ENCODE measurements at places on chromosomes 5 and 9.

DNA sequence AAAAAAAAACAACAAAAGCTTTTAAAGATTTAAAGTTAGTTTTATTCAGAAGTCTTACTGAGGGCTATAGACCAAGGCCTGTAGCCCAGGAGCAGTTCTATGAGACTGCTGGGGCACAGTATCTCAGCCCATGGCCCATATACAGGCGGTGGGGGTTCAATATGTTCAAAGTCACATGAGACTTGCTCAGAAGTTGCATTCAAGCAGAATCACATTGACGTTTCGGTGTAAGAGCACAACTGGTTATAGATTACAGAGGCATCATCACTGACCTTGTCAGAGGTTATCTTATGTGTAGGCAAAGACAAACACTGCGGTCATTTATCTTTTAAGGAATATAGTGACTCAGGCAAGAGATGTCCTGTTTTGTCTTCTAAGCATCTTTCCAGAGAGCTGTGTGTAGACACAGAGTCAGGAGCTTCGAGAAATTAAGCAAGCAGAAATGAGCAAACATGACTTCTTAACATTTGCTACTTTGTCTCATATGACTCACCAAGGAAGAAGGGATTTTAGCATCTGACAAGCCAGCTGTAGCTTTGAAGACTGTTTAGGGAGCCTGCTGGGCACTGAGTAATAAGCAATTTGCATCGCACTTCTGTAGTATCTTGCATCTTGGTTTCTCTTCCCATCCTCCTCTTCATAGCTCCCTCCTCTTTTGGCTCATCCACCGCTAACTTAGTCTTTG is 12.9 kb upstream of the F2RL1 start:
- DNase-seq, result no peak

DNA sequence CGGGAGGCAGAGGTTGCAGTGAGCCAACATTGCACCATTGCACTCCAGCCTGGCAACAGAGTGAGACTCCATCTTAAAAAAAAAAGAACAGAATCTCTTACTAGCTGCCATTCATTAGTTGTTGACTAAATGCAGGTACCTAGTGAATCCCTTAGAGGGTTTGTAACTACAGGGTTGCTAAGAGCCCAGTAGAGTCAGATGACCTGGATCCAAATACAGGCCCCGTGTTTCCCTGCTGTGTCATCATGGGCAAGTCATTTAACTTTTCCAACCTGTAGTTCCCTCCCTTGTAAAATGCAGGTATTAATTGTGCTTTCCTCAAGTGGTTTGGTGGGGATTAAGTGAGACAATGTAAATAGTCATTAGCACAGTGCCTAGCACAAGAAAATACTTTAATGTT is 32.8 kb downstream of the PLAC8L1 start:
- DNase-seq, result no peak

GRCh38 chr5:154755361-154756008 is at the start of gene LARP1:
Gene LARP1, plus strand, starts transcription at chr5:154755377. Its CDS starts 381 bp downstream, at chr5:154755758.
- DNase-seq, result no peak

GRCh38 chr5:76944638-76945037 is 8.2 kb upstream of the CRHBP start:
- no peak for DNase-seq

DNA sequence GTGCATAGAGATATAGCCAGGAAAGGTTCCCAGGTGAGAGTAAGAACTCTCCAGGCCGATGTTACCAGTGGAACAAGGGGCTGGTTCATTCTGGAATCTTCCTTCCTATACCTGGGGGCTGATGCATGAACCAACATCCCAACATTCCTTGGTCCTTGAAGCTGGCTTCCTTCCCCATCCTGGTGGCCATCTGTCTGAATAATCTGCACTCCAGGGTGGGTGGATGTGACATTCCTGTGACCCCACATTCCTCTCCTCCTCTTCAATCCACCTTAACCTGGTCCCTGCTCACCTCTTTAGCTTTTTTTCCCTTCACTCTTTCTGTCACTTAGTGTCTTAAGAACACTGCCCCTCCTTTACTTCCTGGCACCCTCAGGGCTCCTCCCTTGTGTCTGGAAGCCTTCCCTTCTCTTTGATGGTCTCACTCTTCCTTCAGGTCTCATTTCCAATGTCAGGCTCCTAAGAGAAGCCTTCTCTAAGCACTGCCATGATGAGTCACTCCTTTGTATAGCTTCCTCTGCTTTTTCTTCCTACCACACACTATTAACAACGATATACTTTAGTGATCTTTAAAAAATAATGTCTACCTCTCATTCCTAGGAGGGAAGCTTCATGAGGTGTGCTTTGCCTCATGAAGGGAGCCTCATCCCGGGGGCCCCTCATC is 80.3 kb downstream of the BOD1 start:
- no peak for DNase-seq

- DNase-seq, result peak; percentile 73
These were observed at the start of gene TDRD7 for GRCh38 chr9:97411789-97412625. Gene TDRD7, plus strand, starts transcription at chr9:97412096. Its CDS starts 16,370 bp downstream, at chr9:97428466.

DNA sequence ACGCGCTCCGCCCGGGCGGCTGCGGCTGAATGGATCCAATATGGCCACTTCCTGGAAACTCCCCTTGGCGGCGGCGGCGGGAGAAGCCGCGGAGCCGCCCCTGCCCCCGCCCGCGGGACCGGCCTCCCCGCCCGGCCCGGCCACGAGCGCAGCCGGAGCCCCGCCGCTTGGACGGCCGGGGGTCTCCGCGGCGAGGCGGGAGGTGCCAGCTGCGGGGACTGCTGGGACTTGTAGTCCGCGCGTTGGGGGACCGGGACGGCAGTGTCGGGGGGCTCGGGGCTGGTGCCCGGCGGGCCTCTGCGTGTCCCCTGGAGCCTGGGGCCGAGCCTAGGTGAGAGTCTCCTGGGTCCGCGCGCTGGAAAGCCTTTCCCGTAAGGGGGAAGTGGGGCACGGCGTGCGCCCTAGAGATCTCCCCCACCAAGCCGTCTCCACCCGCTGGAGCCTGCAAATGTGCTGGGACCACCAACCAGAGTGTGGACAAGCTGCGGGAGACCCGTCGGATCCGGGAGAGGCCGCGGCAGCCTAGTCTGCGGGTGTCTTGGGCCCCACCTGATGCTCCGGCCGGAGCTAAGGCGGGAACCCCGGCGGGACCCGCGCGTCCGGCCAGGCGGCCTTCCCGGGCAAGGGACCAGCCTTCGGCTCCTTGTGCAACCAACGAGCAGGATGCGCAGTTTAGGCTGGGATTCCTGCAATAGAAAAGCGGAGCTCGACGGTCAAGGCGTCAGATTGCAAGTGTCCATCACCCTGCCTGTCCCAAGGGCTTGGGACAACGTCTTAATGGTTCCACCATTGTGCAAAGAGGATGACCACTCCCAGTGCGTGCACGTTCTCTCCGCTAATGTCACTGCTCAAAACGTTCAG is at the start of gene SEPTIN8:
Gene SEPTIN8 (minus strand): TSS at position 31 of the 861 bp plus-strand sequence. CDS start 102 bp downstream, outside the sequence.
- DNase-seq, result peak; percentile 51

DNA sequence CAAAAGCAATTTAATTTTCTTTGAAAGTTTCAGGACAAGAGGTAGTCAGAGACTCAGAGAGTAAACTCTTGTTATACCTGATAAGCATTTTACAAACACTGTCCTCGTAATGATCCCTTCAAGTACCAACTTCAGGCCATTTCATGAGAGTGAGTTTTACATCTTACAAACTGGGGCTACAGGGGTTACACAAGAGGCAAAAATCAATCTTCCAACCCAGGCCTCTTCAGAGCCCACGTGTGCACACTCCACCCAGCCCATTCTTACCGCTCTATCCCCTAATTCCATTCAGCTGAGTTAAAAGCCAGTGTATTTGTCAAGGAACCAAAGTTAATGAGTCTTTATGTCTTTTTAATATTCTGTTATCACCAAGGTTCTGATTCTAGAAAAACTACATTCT is 46.5 kb downstream of the PSMB7 start:
- DNase-seq, result no peak

- no peak for DNase-seq
These were observed 619.0 kb downstream of the CDH18 start for GRCh38 chr5:19369048-19369447.

DNA sequence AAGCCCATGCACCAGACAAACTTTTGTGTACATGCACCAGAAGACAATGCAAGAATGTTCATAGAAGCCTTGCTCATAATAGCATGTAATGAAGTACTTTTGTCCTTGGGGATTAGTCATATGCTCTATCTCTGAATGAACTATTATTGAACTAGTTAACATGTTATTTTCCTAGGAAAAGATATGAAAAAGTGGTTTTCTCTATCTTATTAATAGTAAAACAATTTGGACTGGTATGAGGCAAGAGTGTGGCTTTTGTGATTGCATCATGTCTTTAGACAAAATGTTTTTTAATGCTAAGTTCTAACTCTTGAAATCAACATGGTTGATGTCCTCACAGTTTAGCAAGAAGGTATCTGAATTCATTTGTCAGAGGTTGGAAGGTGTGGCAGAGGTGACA is 55.7 kb upstream of the SPDL1 start:
- DNase-seq, result no peak

DNA sequence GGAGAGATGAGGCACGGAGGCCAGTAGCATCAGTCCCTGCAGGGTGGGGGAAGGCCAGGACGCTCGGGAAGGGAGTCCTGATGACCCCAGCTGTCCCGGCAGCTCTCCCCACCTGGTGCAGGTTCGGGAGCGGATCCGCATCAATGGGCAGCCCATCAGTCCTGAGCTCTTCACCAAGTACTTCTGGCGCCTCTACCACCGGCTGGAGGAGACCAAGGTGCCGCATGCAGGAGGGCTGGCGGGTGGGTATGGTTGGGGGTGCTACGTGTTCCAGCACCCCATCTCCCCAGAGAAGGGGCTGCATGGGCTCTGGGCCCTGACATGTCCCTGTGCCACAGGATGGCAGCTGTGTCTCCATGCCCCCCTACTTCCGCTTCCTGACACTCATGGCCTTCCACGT is 4.2 kb downstream of the FPGS start:
- DNase-seq, result no peak

DNA sequence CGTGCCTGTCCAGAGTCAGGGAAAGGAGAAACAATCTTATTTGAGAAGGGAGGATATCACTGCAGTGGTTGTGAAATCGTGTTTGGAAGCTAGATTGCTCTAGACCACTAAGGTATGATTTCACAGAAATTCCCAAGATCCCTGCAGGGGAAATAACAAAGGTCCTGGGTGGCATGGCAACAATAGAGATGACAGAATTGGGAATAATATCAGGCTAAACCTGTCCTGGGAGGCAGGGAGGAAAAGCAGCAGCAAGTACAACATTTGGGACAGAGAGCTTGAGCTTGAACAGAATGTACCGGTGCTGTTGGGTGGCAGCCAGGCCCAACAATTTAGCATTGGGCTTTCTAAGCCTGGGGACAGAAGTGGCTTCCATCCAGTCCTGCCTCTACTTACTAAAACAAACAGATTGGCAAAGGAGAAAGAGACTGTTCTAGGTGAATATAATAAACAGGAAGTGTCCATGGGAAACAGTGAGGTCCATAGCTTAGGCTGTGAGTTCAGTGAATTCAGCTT is 17.0 kb upstream of the ARHGAP26 start:
- no peak for DNase-seq

DNA sequence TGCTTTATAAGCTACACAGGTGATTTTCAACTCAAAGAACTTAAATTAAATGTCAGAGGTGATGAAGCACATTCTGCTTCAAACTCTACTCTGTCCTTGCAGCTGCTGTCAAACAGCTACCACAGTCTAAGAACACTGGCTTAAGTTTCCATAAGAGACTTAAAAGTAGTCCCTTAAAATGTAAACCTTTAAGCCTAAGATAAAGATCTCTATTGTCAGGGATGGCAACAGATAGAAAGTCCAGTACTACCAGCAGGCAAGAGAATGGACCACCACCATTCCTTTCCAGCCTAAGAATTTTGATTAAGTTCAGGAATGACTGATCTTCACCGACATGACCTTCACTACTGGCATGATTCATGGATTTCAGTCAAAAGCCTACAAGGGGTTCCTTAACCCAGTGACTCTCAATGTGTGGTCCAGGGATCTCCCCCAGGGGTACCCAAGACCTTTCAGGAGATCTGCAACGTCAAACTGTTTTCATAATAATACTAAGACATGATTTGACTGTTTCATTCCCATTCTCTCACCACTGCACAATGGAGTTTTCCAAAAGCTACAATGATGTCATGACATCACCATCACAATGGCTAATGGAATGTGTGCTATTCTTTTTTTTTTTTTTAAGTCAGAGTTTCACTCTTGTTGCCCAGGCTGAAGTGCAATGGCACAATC is 41.1 kb upstream of the PLPP6 start:
- no peak for DNase-seq

GRCh38 chr5:170225326-170226128 is 7.3 kb upstream of the C5orf58 start:
- peak; percentile 79 for DNase-seq

- peak; percentile 79 for DNase-seq
These were observed 215.2 kb downstream of the COMMD10 start for GRCh38 chr5:116299746-116300640.

DNA sequence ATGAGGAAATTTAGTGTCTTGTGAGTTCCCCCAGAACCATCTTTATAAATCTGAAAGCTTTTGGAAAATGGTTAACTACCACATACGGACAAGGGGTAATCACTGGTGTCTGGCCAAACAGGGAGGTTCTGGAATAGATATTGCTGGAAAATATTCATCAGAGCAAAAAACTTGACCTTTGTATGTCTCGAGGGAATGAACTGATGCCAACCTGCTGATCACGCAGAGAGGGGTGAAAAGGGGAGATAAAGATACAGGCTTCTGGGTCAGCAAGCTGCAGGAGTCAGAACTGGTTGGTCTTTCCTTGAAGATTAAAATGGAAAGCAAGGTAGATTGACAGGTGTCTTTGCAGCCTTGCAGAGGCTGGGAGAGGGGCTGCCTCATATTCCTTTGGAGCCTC is 35.5 kb downstream of the PSAT1 start:
- no peak for DNase-seq

- no peak for DNase-seq
These were observed 8.8 kb downstream of the SPIN1 start for GRCh38 chr9:88396836-88397577.

Measured in renal pelvis (tissue), 12 donors.